Stimulated activated CD4-positive, alpha-beta T cell treated with anti-CD3 and anti-CD28 coated beads, Interleukin-15, amount 100 ng/mL, for 1 hour (primary cell): ENCODE measurements at places on chromosomes 4 and X.

DNA sequence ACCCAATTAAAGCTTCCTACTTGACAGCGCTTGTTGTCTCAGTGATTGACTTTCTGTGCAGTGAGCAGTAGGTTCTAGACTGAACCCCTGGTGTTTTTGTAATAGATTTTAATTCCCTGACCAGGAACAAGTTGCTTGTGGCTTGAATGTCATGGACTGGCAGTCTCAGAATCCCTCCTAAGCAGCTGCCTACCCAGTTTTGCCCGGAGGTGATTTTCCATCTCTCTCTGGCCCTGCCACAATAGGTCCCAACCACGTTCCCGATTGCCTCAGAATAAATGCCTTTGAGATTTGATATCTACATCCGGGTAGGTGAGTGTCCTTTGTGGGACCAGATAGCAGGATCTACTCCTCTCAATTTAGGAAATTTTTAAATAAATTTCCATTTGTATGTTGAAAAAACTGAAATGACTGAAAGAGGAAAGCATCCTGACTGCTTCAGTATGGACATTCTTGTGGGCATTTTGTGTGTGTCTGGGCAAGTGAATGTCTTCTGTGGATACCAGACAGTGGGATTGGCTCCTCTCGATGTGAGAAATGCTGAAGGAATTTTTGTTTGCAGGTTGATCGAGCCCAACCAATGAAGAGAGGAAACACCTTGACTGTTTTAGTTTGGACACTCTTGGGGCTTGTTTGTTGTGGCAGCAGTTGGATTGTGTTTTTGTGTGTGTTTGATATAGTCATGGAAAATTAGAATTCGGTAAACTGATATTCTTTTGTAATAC, 1607.4 kb downstream of the C4orf33 start:
- DNase-seq, result no peak

GRCh38 chr4:154578919-154579318, 11.6 kb downstream of the FGA start:
- no peak for DNase-seq

DNA sequence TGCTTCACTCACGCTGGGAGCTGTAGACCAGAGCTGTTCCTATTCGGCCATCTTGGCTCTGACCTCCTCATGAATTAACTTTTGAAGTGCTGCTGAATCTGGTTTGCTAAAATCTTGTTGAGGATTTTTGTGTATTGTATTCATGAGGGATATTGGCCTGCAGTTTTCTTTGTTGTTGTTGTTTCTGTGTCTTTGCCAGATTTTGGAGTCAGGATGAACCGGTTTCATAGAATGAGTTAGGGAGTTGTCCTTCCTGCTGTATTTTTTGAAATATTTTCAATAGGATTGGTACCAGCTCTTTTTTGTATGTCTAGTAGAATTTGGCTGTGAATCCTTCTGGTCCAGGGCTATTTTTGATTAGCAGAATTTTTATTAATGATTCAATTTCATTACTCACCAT, 138.1 kb downstream of the NPFFR2 start:
- no peak for DNase-seq

GRCh38 chrX:129599499-129599898, 55.3 kb downstream of the APLN start:
- DNase-seq, result no peak

DNA sequence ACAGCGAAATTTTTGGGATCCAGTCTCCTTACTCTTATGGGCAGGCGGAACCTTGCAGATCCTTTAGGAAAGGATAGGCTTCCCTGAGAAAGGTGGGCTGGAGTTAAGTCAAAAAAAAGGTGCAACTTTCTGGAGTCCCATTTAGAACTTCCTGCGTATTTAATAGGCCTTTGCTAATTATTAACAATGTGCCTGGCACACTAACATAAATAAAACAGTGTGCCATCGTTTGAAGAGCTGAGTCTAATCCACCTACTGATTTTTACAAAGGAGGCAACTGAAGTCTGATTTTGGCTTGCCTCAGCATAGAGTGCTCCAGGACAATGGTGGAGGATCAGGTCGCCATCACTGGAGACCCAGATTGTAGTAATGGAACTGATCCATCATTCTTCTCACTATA, 15.7 kb downstream of the PLS3 start:
- DNase-seq, result no peak

- no peak for DNase-seq
These were observed 88.1 kb upstream of the PLAC1 start for GRCh38 chrX:134746410-134746785.

GRCh38 chrX:40007131-40007755, 90.5 kb downstream of the BCOR start:
- no peak for DNase-seq

GRCh38 chr4:57139783-57140182, 29.6 kb upstream of the IGFBP7 start:
- DNase-seq, result no peak

- no peak for DNase-seq
These were observed 87.9 kb downstream of the PPP2R2C start for GRCh38 chr4:6384541-6384940.
